ENCODE measurements at places on chromosomes 16 and 17.

- no peak for DNase-seq
Observed at GRCh38 chr16:67423611-67424260, 7.2 kb upstream of the HSD11B2 start.

- no peak for DNase-seq
Observed at GRCh38 chr17:6145946-6146345, 75.8 kb downstream of the WSCD1 start.

GRCh38 chr17:21368545-21369246 lies 7.5 kb upstream of the KCNJ12 start:
- no peak for DNase-seq

- no peak for DNase-seq
Observed at GRCh38 chr16:65543781-65544740, 422.2 kb upstream of the CDH11 start.

DNA sequence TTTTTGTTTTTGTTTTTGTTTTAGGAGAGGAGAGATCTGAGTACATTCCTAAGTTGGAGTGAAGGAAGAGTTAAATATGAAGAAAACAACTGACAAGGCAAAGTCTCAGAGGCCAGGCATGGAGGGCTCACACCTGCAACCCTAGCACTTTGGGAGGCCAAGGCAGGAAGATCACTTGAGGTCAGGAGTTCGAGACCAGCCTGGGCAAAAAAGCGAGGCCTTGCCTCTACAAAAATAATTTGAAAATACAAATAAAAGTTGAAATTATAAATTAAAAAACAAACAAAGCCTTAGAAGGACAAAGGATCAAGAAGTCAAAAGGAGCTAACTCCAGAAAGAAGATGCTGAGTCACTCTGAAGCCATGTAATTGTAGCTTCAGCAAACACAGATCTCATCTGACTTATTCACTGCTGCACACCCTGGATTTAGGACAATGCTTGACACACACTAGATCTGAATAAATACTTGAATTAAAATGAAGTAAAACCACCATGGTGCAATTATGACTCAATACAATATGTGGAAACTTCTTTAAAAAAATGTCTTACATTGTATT lies 9.1 kb downstream of the CEP20 start:
- DNase-seq = no peak

DNA sequence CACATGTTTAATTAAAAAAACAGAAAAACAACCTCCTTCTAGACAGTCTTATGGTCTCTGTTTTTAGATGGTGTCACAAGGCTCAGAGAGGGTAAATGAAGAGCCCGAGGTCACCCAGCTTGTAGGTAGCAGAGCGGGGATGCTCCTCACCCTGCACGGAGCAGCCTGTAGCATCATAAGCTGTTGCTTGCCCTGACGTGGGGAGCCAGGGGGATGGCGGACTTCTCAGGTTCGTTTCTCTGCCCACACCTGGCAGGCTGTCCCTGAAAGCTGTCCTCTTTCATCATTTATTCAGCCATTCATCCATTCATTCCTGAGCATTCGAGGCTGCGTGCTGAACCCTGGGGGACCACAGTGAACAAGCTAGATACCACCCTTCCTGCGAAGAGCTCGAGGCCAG lies 75.7 kb upstream of the KSR1 start:
- DNase-seq = no peak

- no peak for DNase-seq
Observed at GRCh38 chr16:79595931-79596450, 4.5 kb downstream of the MAF start.

DNA sequence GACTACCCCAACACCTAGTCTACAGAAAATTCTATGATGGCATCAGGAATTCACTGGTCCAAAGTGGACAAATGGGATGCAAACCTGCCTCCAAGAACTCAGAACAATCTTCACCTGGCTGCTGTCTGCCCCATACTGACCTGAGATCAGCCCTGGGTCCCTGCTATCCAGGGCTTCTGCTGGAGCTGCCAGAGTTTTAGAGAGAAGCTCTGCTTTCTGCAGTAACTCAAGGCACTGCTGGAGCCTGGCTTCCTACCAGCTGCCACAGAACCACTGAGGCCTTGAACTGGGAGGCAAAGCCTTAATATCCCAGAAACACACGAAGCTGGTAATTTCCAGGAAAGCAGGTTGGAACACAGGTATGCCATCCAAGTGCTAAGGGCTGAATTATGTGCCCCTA lies 7.5 kb downstream of the TMEM170A start:
- DNase-seq = no peak

DNA sequence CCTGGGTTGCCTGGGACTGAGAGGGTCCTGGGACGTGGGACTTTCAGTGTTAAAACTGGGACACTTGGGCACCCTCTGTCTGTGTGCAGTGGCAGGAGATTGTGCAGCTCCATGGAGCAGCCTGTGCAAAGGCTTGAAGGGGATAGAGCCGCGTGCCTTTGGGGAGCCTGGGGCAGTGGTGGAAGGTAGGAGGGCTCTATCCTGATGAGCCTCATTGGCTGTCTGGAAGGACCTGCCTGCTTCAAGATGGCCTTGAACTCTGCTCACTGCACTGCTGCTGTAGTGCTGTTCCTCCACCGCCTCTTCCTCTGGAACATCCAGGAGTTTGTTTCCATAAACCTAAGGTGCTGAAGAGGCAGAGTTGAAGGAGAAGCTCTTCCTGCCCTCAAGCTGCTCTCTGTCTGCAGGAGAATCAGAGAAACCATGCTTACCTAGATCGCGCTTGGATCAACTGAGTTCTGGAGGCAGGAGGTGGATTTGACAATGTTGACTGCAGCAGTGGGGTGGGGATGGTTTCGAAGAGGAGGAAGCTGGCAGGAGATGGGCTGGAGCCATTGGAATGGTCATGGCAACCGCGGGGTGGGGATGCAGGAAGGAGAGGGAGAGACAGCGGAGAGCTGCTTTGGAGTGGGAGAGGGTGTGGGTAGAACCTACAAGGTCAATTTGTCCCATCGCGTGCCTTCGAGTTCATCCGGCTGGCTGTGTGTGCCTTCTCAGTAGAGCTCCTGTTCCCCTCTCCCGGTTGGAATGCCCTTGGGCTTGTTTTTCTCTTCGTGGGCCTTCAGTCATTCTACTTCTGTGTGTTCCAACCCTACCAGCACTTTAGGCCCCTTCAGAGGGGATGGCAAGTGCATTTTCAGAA lies 3.7 kb downstream of the RMI2 start:
- no peak for DNase-seq

GRCh38 chr17:80704894-80705293 lies 160.3 kb downstream of the RPTOR start:
- no peak for DNase-seq

DNA sequence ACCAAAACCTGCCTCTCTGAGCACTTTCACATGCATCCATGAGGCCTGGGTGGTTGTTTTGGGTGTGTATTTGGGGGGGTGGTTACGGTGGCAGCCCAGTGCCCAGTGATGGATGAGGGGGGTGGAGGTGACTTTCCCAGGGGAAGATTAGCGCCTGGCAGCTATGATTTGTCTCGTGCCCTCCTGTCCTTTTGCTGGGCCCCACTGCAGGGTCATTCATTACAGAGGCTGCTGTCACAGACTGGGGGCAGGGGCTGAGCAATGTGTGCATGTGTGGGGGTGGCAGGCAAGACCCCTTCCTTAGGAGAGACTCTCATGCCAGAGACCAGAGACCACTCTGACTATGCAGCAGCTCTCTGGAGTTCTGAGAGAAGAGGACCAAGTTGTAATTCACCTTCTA lies 93.7 kb downstream of the MRM1 start:
- no peak for DNase-seq

DNA sequence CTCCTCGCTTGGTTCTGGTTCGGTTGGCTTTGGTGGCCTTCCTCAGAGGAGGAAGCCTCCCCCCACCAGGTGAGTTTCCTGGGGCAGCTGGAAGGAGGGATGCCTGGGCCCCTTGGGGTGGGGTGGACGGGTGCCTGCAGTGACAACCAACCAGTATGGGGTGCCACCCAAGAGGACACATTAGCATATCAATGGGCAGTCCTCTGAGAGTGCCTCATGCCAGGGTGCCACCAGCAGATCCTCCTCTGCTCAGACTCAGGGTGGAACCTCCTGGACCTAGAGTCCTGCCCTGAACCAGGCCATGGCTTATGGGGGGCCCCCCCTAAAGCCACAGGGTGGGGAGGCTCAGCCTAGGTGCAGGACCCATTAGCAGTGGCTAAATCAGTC lies 2.7 kb downstream of the PPP1R1B start:
- DNase-seq = no peak

DNA sequence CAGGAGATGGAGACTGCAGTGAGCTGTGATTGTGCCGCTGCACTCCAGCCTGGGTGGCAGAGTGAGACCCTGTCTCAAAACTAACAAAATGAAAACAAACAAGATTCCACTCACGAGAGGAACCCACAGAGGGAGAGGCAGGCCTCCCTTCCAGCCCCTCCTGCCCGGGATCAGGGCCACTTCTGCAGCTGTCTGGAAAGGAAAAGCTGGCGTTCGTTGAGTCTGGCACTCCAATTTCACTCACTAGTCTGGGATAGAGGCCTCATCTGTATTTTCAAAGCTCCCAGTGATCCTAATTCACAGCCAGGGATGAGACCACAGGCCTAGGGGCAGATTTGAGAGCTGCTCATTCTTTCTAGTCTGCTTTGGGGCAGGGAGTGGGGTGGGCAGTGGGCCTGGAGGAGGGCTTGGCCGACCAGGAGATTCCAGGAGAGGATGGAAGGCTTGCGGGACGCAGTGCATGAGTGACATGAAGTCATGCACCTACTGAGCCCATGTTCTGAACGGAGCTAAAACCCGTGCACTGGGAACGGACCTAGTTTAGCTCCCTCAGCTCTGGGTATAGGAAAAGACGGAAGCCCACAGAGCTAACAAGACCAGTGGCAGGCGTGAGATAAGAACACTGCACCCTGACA lies 54.0 kb downstream of the COTL1 start:
- DNase-seq = no peak

GRCh38 chr17:44207743-44208142 lies 8.1 kb upstream of the ATXN7L3 start:
- DNase-seq = no peak

- no peak for DNase-seq
Observed at GRCh38 chr17:17877529-17878358, 41.0 kb upstream of the SREBF1 start.

- DNase-seq = no peak
Observed at GRCh38 chr16:3190949-3191353, 2.9 kb downstream of the OR1F1 start.

- no peak for DNase-seq
Observed at GRCh38 chr16:4231367-4231766, 10.5 kb downstream of the SRL start.

DNA sequence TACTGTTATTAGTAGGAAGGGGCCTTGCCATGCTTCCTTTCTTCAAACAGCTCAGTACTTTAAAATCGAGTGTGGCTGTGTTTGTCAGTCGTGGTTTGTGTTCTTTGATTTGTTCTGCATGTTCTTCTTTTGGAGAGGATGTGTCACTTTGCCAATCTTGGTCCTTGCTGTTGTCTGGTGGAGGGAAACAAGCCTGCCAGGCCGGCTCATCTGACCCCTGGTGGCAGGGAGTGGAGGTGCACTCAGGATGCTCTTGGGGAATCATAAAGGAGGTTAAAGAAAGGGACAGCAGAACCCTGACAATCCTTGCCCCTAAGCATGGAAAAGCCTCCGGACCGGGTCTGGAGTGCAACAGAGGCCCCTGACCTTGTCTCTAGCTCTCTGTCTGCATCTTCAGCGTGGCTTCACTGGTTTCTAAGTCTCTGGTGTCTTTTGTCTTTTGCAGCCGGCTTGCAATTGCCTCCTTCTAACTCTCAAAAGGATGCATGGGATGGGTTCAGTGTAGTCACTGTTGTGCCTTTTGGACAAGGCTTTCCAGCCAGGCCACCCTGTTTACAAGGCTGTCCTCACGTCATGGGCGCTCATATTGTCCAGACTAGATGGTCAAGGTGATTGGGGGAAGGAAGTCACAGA lies 135.8 kb downstream of the WWOX start:
- peak; percentile 22 for DNase-seq

DNA sequence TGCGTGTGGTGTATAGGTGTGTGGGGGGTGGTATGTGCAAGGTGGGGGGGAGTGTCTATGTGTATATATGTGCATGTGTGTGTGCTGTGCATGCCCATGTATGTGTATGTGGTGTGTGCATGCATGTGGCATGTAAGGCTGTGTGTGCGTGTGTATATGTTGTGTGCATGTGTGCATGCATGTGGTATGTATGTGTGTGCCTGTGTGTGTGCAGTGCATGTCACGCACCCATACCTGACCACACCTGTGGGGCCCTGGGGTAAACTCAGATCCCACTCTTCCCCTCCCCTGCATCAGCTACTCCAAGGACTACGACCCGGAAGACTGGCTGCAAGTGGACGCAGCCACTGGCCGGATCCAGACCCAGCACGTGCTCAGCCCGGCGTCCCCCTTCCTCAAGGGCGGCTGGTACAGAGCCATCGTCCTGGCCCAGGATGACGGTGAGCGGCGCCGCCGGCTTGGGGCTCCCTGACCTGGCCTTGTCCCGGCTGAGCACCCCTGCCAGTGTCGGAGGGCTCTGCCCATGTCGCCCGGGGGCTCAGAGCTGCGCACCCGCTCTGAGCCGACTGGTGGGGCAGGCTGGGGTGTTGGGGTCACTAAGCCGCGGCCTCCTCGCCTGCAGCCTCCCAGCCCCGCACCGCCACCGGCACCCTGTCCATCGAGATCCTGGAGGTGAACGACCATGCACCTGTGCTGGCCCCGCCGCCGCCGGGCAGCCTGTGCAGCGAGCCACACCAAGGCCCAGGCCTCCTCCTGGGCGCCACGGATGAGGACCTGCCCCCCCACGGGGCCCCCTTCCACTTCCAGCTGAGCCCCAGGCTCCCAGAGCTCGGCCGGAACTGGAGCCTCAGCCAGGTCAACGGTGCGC lies 9.1 kb downstream of the SLC22A31 start:
- DNase-seq = no peak

- no peak for DNase-seq
Observed at GRCh38 chr17:49210158-49211029, at the start of the genes ABI3 and GNGT2. ABI3 (plus strand) TSS chr17:49210707; CDS start chr17:49210725, 18 bp downstream. GNGT2 (minus strand) TSS chr17:49210574; CDS start chr17:49207422, 3,152 bp downstream.

DNA sequence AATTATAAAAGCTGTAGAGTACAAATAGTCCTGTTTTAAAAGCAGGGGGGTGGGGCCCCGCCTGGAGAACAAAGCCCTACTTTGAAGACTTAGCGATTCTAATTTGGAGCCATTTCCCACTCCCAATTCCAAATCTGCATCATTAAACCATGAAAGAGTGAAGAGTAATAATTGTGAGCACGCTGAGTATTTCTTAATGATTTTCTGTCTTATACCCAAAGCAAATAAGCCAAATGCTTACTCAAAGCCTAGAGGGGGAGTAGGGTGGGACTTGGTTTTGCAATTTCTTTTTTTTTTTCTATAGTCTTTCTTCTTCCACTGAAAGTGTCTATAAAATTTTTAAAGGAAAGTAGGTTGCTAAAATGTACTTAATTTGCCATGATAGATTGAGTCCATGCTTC lies 470.1 kb downstream of the TOX3 start:
- no peak for DNase-seq
